ENCODE measurements at places on chromosomes 12 and 14. TPM values are rescaled to one million over a fixed set of nuclear protein-coding genes. Genes with fewer than 3 reads are reported as not detected.

DNA sequence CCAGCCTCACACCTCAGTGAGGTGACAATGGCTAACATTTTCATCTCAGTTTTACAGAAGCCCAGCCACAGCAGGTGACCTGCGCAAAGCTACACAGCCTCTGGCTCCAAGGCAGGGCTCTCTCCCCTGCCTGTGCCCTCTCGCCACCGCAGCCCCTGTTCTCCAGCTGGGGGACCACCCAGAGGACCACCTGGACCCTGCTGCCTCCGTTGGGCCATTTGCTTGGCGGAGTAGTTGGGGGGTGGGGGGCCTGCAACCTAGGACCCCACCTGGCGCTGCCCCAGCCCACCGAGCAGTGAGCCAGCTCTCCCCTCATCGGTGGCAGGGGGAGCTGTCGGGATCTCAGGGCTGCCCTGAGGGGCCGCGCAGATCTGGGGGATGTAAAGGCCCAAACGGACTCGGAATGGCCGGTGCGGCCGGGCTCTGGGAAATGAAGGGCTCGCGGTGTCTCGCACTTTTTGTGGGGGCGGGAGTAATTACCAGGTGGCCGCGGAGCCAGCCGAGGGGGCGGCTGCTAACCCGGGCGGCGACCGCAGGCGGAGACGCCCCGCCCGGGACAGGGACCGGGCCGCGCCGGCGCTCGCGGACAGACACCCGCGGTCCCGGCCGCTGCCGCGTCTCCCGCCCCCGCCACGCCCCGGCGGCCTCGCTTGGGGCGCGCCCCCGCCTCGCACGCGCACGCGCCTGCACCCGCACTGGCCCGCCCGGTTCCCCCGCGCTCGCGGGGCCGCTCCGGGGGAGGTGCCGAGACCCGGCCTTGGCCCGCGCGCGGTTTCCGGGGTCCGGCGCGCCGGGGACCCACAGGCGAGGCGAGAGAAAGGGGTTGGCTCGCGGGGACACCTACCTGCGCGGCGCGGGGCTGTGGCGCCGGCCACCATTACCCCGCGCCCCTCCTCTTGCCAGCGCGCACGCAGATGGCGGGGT lies 8.6 kb upstream of the GPR68 start:
- DNase-seq, result no peak

DNA sequence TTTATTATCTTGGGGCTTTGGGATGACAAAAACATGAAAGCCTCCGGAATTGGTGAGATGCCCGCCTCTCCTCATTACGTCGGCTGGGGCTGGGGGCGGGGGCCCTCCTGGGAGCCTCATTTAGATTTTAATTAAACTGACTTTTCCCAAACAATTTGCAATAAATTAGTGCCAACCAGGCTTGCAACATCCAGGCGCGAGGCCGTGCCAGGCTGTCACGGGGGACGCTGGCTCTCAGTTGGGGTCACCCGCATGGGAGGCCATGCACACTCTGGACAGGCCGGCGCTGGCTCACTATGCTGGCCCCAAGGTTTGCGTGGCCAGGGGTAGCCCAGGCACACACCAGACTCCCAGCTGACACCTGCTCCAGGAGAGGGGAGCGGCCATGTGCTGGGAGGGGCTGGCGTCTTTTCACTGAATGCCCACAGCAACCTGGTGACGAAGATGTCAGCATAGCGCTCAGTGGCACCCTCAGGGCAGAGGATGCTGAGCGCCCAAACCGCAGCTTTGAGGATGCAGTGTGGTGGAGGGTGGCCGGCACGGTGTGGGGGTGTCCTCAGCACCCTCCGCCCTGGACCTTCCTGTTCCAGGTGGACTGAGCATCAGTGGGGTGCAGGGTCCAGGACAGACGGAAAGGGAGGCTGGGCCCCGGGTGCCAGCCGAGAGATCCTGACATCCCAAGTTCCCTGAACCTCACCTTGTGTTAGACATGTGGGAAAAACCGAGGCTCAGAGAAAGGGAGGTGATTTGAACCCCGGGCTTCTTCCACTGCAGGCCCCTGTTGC lies 190.8 kb upstream of the C14orf180 start:
- DNase-seq, result no peak

The CCDC38 gene
- polyA plus RNA-seq, result not detected

The LMNTD1 gene
- polyA plus RNA-seq, result 0.42 TPM

The OTOGL gene
- 0.08 TPM for polyA plus RNA-seq

The A2M gene
- 0.20 TPM for polyA plus RNA-seq

All from keratinocyte (primary cell).